ENCODE measurements at places on chromosomes 1 and 21.
A peak's percentile ranks its signal among the peaks of the same experiment; 100 is the strongest.

DNA sequence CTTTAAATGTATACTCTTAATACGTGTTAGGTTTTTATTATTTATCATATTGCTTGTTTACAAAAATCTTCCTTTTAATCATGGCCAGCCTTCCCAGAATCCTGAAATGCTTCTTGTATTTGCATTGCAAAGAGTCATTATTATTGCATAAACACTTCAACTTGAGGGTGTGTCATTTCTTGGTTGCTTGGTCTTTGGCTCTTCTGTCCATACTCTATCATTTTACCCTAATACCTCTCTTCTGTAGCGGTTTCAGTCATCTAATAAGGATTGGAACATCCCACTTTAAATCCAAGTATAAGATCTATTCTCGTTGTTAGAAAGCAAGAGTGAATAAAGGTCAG, 200.6 kb upstream of the CACYBP start:
- no peak for DNase-seq

GRCh38 chr1:223785808-223786207, 59.9 kb downstream of the TP53BP2 start:
- DNase-seq, result no peak

DNA sequence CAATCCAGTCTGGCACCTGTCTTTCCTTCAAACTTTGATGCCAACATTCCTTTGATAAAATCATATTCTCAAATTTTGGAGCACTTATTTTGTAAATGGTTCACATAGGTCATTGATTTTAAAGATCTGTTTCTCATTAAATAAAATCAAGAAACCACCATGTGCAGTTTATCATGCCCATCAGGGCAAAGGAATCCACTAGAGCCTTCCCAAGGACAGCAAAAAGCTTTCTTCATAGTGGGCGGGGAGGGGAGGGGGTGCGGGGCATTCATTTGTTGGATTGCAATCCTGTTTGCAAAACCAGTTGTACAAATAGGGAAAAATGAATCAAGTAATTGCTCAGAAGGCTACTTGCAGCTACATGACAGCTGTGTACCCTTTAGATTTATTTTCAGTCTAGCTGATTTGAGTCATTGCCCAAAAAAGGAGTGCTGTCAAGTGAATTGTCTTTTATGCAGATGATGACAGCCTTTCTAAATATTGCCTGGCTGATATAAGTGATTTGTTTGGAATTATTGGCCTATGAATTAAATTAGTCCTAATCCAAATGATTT, 23.0 kb downstream of the LRRC8B start:
- peak; percentile 88 for DNase-seq

DNA sequence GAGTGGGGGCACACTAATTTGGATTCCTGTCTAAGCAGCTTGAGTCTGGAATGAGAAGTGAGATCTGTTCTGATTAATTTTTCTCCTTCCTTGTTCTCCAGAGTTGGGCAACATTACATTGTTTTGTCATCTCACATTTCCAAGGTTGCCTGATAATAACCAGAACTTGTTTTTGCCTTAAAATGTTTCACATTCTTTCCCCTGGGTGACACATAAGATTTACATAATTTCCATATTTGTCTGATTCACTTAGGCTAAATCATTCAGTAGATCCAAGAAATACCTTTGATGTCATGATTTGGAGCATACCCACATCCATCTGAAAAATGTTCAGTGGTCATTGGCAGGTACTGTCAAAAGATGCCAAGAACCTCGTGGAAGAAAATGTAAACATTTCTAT, 60.3 kb downstream of the XCL2 start:
- peak; percentile 64 for DNase-seq

DNA sequence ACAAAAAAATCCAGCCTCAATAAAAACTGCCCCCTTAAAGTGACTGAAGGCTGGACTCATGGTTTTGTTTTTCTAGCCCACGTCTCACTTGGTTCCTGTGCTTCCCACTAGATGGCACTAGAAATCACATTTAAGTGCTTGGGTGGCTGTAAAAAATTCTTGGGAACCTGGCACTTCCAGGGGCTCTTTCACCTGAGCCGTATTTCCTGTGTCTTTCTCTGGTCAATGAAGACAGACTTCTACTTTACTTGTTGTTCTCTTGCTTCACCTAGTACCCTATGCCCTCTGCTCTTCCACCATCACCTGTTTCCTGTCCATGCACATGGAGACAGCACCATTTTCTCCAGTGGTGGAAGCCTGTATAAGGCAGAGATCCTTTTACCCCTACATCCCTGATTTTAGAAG, 20.0 kb downstream of the METTL13 start:
- peak; percentile 73 for DNase-seq

- no peak for DNase-seq
Measured at GRCh38 chr1:87436534-87436933, 107.9 kb downstream of the LMO4 start.

- DNase-seq, result peak; percentile 39
Measured at GRCh38 chr21:43361127-43361492, 65.8 kb downstream of the SIK1 start.

DNA sequence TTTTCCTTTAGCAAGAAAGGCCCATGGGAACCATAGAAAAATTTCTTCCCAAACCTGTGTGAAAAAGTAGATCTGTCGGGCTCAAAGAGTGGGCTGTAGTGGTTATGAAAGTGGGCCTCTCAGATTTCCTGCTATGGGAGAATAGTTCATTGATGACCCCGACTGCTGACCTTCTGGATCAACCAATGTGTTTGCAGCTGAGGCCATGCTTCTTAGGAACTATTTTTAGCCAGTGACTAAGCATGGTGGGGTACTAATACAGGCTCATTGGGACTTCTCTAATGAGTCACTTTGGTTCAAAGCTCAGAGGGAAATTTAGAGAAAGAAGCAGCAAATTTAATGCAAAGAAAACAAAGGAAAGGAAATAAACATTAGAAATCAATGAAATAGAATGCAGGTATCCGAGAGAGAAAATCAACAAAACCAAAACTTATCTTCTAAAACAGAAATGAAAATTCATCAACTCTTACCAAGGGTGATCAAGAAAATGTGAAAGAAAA, 12.6 kb upstream of the PSMA5 start:
- DNase-seq, result peak; percentile 51

Measured in MCF 10A (cell line).